ENCODE measurements at places on chromosomes 5 and 9. TPM values are rescaled to one million over a fixed set of nuclear protein-coding genes. Genes with fewer than 3 reads are reported as not detected.

- H3K27ac ChIP-seq: peak overlapping the region; percentile 79
- H3K4me3 ChIP-seq: peak overlapping the region; percentile 37
- no peaks in the 10 kb centered on the region for H3K36me3 ChIP-seq
- H3K27me3 ChIP-seq: peaks cover 16% of the 10 kb centered on the region
These were observed 143.6 kb downstream of the BNC2 start for GRCh38 chr9:16726718-16727451.

DNA sequence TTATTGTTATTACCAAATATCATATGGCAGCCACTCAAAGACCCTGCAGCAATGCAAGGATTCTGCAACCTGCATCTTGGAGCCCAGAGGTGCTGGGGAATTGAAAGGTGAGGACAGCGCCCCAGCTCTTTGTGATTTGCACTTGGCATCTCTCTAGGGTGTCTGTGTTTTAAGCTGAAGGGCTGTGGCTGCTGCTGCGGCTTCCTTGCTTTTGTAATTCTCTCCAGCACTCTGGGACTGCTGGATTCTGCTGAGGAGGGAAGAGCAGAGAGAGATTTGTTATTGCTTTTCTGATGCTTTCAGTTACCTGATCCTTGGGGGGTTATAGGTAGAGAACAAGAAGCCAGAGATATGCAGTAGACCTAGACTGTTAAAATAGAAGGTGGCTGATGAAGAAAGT is 562.4 kb downstream of the EBF1 start:
- peaks cover 8% of the 10 kb centered on the region for H3K4me1 ChIP-seq
- no peaks in the 10 kb centered on the region for H3K36me3 ChIP-seq
- H3K27me3 ChIP-seq: no peaks in the 10 kb centered on the region

- no peaks in the 10 kb centered on the region for H3K27me3 ChIP-seq
- no peak overlapping the region for H3K4me3 ChIP-seq
- DNase-seq: no peak
- no peaks in the 10 kb centered on the region for H3K4me1 ChIP-seq
These were observed 38.9 kb downstream of the TPPP start for GRCh38 chr5:654071-654778.

DNA sequence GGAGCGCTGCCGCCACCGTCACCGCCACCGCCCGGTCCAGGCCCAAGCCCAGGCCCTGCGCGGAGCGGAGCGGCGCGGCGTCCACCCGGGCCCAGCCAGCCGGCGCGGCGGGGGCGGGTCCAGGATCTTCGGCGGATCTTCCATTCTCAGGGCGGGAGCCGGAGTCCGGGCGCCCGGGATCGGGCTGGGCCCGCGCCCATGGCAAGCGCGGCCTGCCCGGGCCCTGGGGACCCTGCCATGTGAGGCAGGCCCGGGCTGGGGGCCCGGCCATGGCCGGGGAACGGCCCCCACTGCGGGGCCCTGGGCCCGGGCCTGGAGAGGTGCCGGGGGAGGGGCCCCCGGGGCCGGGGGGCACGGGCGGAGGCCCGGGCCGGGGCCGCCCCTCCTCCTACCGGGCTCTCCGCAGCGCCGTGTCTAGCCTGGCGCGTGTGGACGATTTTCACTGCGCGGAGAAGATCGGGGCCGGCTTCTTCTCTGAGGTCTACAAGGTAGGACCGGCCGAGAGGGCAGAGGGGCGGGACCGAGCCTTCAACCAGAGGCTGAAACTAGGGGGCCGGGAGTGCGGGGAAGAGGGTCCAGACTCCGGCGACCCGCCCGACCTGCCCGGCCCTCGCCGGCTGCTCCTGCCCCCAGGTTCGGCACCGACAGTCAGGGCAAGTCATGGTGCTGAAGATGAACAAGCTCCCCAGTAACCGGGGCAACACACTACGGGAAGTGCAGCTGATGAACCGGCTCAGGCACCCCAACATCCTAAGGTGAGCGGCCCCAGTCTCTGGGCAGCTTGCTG is 482 bp downstream of the TESK1 start:
- peaks cover 27% of the 10 kb centered on the region for H3K36me3 ChIP-seq
- no peaks in the 10 kb centered on the region for H3K27me3 ChIP-seq
- peak overlapping the region; percentile 86 for H3K4me3 ChIP-seq

GRCh38 chr5:23727271-23727670 is 219.9 kb downstream of the PRDM9 start:
- no peak overlapping the region for H3K4me3 ChIP-seq
- no peak for DNase-seq
- no peak overlapping the region for H3K27ac ChIP-seq

DNA sequence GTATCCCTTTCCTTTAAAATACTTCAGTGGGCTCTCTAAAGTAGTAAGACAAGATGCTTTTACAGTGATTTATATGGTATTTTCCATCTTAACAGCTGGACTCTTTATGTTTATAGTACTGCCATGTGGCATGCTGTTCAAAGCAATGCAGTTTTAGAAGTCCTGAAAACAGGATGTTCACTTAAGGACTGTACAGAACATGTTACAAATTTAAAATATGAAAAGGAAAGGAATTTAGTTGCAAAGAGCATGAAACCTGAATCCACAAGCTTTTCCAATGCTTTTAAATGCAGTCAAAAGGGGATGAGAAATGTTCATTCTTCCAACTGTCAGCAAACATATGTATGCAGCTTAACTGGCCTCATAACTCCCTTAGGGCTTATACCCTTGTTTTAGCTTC is 580.2 kb downstream of the EFNA5 start:
- H3K36me3 ChIP-seq: no peaks in the 10 kb centered on the region
- no peaks in the 10 kb centered on the region for H3K4me1 ChIP-seq
- no peak overlapping the region for H3K27ac ChIP-seq
- no peaks in the 10 kb centered on the region for H3K27me3 ChIP-seq
- H3K4me3 ChIP-seq: no peak overlapping the region

GRCh38 chr5:142816531-142817430 is 46.6 kb downstream of the ARHGAP26 start:
- no peaks in the 10 kb centered on the region for H3K36me3 ChIP-seq
- H3K4me1 ChIP-seq: peaks cover 23% of the 10 kb centered on the region
- peak overlapping the region; percentile 64 for H3K27ac ChIP-seq
- H3K27me3 ChIP-seq: no peaks in the 10 kb centered on the region
- H3K4me3 ChIP-seq: no peak overlapping the region

GRCh38 chr9:14066831-14067230 is 247.1 kb downstream of the NFIB start:
- no peaks in the 10 kb centered on the region for H3K4me1 ChIP-seq
- H3K27me3 ChIP-seq: no peaks in the 10 kb centered on the region
- H3K36me3 ChIP-seq: no peaks in the 10 kb centered on the region

Gene FAM200C
- total RNA-seq: 4.1 TPM

Gene PTGES
- 11.1 TPM for total RNA-seq

Measured in thymus (tissue), 14 donors.